Activated CD8-positive, alpha-beta memory T cell treated with anti-CD3 and anti-CD28 coated beads, Interleukin-2, amount 10 ng/mL, durations not matched to agents 7 days and 5 days (primary cell): ENCODE measurements at places on chromosomes 1 and 21. TPM values are rescaled to one million over a fixed set of nuclear protein-coding genes. Genes with fewer than 3 reads are reported as not detected.

- peaks cover 6% of the 10 kb centered on the region for H3K4me1 ChIP-seq
- H3K36me3 ChIP-seq, result no peaks in the 10 kb centered on the region
- no peak for DNase-seq
- peaks cover 9% of the 10 kb centered on the region for H3K27me3 ChIP-seq
- H3K4me3 ChIP-seq, result peak within 1 kb of the TSS; percentile 63
Observed at GRCh38 chr1:1918901-1919303, at the start of gene TMEM52. Gene TMEM52 (minus strand): TSS chr1:1919279. CDS start chr1:1919265, 14 bp downstream.

DNA sequence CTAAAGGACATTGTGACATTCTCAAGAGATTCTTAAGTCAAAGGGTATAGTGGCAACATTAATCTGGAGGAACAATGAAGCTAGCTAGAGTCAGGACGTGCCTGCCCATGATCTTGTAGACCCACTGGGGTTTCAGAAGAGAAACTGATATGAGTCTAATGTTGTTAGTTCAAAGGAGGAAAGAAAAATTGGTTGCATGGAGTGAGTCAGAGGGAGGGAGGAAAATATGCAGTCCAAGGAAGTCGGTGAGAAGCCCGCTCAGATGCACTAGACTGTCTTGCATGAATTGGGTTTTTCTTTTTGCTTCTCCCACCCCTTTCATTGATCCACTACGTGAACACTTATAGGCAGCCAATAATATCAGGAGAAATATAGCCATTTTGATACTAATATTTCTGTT is 53.8 kb upstream of the SYT14 start:
- H3K36me3 ChIP-seq, result no peaks in the 10 kb centered on the region
- H3K4me1 ChIP-seq, result peaks cover 5% of the 10 kb centered on the region
- peaks cover 31% of the 10 kb centered on the region for H3K27me3 ChIP-seq
- H3K4me3 ChIP-seq, result no peak overlapping the region
- H3K27ac ChIP-seq, result no peak overlapping the region

- DNase-seq, result no peak
- H3K4me3 ChIP-seq, result no peak overlapping the region
- peaks cover 8% of the 10 kb centered on the region for H3K36me3 ChIP-seq
- H3K27ac ChIP-seq, result no peak overlapping the region
Observed at GRCh38 chr1:12499539-12500240, 118.3 kb downstream of the DHRS3 start.

- H3K36me3 ChIP-seq, result no peaks in the 10 kb centered on the region
- no peaks in the 10 kb centered on the region for H3K4me1 ChIP-seq
- no peak overlapping the region for H3K4me3 ChIP-seq
- no peak overlapping the region for H3K27ac ChIP-seq
- DNase-seq, result no peak
Observed at GRCh38 chr21:24856326-24856725, 751.0 kb downstream of the MRPL39 start.

- no peak overlapping the region for H3K4me3 ChIP-seq
- H3K27ac ChIP-seq, result no peak overlapping the region
- no peak for DNase-seq
- H3K4me1 ChIP-seq, result peaks cover 13% of the 10 kb centered on the region
- H3K36me3 ChIP-seq, result peaks cover 7% of the 10 kb centered on the region
Observed at GRCh38 chr1:217495249-217495648, 135.6 kb downstream of the GPATCH2 start.

- H3K4me3 ChIP-seq, result peak overlapping the region; percentile 91
- peaks cover 66% of the 10 kb centered on the region for H3K4me1 ChIP-seq
- peak overlapping the region; percentile 90 for H3K27ac ChIP-seq
- no peaks in the 10 kb centered on the region for H3K27me3 ChIP-seq
- DNase-seq, result no peak
Observed at GRCh38 chr1:11804666-11805421, 920 bp downstream of the MTHFR start.

GRCh38 chr1:206985162-206985749 is 15.0 kb upstream of the FCAMR start:
- no peak overlapping the region for H3K4me3 ChIP-seq
- H3K27me3 ChIP-seq, result peaks cover 54% of the 10 kb centered on the region
- no peak for DNase-seq
- no peaks in the 10 kb centered on the region for H3K36me3 ChIP-seq
- H3K4me1 ChIP-seq, result peaks cover 6% of the 10 kb centered on the region
- H3K27ac ChIP-seq, result no peak overlapping the region

GRCh38 chr1:106049595-106049994 is 1006.9 kb upstream of the PRMT6 start:
- H3K36me3 ChIP-seq, result no peaks in the 10 kb centered on the region
- H3K4me1 ChIP-seq, result no peaks in the 10 kb centered on the region

The DPH2 gene
- 39.8 TPM for total RNA-seq

The KCNAB2 gene
- total RNA-seq, result 248 TPM

The SERPINC1 gene
- not detected for total RNA-seq

The CHIA gene
- not detected for total RNA-seq

The PROX1 gene
- total RNA-seq, result not detected
